ENCODE measurements at places on chromosomes 5 and 9.

- DNase-seq: no peak
Measured at GRCh38 chr9:129584136-129584535, 36.8 kb downstream of the C9orf50 start.

- DNase-seq: no peak
Measured at GRCh38 chr5:81189875-81190498, 43.1 kb upstream of the CKMT2 start.

- DNase-seq: no peak
Measured at GRCh38 chr9:106875529-106875928, 12.6 kb downstream of the ZNF462 start.

DNA sequence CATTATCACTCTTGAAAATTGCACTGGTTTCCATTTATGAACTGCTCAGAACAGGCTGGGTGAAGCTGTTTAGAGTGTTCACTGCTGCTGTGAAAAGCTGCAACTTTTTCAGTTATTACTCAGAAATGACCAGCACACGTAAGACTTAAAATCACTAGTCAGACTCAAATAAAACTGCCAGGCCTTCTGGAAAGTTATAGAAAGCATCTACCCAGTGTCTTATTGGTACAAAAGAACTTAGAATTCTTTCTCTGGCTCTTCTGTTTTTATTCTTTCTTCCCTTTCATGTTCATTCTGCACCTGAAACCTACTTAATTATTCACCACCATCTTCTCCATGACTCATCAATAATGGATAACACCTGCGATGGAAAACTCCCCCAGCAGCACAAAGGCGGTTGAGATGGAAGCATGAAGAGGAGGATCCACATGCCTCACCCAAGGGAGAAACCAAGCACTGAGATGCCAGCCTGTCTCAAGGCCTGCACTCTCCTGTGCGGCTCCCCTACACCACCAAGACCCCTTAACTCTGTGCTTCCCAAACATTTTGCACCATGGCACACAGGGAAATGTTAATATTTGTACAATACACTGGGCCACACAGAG lies 171.9 kb downstream of the ENTREP1 start:
- no peak for DNase-seq

GRCh38 chr5:126694403-126694802 lies 82.5 kb upstream of the LMNB1 start:
- DNase-seq: no peak

- no peak for DNase-seq
Measured at GRCh38 chr9:116549061-116549664, 137.9 kb upstream of the TRIM32 start.

All from Panc1 (cell line).